ENCODE measurements at places on chromosomes 13 and 19.

GRCh38 chr13:44930963-44931623, 58.2 kb downstream of the NUFIP1 start:
- no peak for DNase-seq

GRCh38 chr13:43478211-43478610, 308.6 kb downstream of the ENOX1 start:
- DNase-seq, result no peak

GRCh38 chr19:47514869-47515588, at the start of gene NAPA:
TSS of gene NAPA (minus strand) at chr19:47515063. CDS start at chr19:47514940, 123 bp downstream.
- peak; percentile 100 for DNase-seq

- no peak for DNase-seq
Observed at GRCh38 chr19:41853344-41853743, 6.7 kb upstream of the RPS19 start.

DNA sequence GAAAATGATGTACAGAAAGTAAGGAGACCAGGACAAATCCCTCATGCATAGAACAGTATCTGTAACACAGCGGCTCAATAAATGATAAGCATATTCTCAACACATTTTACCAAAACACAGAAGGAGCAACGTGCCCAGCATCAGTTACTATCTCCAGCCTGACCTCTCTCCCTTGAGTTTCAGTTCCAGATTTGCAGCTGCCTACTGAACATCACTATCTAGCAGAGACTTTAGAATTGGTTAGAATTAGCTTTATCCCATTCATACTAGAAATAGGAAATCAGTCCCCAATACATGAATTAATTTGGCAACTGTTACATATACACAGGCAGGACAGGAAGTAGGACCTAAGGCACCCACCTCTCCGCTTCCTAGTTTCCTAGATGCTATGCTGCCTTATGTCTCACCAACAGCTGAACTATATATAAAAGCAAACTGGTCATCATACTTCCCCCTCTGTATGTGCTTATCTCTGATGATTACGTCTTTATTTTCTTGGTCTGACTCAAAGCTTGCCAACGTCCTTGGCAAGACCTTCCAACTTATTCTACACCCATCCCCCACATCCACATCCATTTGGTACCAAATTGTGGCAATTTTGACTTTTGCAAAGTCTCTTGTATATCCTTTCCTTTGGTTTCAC, 61.1 kb downstream of the SACS start:
- DNase-seq, result no peak

GRCh38 chr19:58400316-58400915, 5.0 kb downstream of the RNF225 start:
- DNase-seq, result no peak

DNA sequence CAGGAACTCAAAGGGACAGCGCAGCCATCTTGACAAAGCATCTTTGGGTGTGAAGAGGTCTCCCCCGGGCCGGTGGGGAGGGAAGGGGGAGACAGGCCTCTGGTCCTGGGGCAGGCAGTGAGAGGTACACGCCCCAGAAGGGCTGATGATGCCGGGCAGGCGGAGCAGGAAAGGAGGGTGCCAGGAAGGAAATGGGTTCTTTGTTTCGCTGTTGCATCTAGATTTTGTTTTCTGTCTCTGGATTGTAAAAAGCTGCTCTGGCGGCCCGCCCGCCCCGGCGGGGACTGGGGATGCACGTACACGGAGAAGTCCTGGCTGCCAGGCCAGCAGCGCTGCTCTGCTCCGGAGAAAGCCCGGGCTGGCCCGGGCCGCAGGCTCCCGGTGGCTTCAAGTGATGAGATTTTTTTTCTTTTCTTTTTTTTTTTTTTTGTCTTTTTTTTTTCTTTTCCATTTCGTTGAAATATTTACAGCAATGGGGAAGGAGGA, 13.2 kb upstream of the ASF1B start:
- peak; percentile 62 for DNase-seq

DNA sequence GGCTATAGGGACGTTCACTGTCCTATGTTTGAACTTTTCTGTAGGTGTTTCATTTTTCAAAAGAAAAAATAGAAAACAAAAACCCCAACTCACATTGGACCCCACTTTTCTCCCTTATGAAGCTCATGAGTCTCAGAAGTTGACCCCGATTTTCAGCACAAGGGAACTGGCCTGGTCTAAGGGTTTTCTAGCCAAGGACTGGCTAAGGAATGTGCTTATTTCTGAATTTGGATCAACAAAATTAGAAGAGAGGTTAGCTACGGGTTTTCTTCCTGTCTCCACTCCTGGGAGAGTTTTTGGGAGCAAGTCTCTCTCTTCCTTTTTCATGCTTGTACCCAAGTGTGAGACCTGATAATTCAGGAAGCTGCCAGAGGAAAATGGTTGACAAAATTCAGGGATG, 453.2 kb downstream of the KLF12 start:
- DNase-seq, result no peak

- DNase-seq, result peak; percentile 55
Observed at GRCh38 chr19:12872941-12873890, 8.0 kb downstream of the DNASE2 start.

- no peak for DNase-seq
Observed at GRCh38 chr13:111971891-111972780, 94.8 kb upstream of the SOX1 start.

DNA sequence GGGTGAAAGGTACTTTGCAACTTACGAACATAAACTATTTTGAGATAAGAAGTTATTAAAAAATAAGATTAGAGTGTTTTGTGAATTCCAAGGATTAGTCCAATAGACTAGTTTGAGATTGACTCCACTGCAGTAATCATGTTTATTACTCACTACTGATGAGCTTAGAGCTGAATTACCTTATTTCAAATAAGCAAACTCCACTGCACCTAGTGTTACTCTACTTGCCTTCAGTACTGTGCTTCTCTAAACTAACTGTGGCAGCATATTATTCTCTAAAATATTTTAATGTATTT, 111.7 kb downstream of the MIPEP start:
- no peak for DNase-seq

GRCh38 chr13:113758651-113759524, at the start of gene TMEM255B:
TSS of gene TMEM255B (plus strand) at chr13:113759226. CDS start at chr13:113759270, 44 bp downstream.
- peak; percentile 50 for DNase-seq

DNA sequence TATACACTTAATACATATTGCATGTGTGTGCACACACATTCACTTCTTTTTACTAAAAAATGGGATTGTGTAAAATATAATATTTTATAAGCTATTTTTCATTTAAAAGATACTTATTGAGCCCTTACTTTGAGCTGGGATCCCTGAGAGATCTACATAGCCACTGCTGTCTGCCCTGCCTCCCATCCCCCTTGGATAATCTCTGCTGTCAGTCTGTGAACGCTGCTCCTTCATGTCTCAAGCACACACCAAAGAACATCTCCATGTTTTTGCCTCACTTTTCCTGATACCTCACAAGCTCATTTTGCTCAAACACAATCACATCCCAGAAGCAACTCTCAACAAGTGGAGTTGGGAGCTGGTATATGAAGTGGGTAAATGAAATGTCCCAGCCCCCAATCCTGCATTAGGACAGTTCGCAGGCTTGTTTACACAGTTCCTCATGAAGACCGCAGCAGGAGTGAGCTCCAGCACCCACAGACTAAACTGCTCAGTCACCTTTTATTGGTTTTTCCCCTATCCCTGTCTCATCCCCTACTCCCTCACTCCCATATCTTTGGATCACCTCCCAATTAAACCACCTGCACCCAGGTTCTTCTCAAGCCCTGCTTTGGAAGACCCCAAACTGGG, 108.3 kb upstream of the FRY start:
- no peak for DNase-seq

DNA sequence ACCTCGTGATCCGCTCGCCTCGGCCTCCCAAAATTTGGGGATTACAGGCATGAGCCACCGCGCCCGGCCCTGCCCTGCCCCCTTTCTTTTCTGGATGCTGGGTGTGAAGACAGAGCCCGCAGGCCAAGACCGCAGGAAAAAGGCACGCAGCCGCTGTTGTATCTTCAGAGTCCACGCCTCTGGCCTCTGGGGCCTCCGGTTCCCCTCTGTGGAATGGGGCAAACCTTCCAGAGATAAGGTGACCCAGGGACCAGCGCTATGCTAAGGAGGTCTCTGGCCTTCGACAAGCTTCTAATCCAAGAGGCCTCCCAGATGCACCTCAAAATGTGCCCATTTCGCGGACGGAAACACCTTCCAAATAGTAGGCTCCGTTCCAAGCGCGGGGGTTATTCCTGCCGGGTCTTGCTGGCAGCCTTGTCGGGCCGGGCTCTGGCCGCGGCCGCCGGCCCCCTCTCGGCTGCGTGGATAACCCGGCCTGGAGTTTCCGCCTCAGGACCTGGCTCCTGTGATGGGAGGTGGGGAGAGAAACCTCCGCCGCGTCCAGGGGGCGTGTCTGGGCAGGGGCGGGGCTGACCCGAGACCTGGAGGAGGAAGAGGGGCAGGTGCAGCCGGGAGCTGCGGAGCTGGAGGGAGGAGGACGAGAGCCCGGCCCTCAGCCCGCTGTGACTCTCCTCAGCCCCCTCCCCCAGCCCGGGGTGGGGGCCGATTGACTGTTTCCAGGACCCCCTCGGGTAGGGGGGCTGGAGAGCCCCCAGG, 13.1 kb downstream of the TJP3 start:
- peak; percentile 91 for DNase-seq

GRCh38 chr13:36913463-36913862, 6.6 kb downstream of the SMAD9 start:
- DNase-seq, result no peak

GRCh38 chr13:77853703-77854102, 64.9 kb downstream of the EDNRB start:
- DNase-seq, result no peak

- no peak for DNase-seq
Observed at GRCh38 chr13:20272104-20272503, 40.0 kb upstream of the GJB6 start.

DNA sequence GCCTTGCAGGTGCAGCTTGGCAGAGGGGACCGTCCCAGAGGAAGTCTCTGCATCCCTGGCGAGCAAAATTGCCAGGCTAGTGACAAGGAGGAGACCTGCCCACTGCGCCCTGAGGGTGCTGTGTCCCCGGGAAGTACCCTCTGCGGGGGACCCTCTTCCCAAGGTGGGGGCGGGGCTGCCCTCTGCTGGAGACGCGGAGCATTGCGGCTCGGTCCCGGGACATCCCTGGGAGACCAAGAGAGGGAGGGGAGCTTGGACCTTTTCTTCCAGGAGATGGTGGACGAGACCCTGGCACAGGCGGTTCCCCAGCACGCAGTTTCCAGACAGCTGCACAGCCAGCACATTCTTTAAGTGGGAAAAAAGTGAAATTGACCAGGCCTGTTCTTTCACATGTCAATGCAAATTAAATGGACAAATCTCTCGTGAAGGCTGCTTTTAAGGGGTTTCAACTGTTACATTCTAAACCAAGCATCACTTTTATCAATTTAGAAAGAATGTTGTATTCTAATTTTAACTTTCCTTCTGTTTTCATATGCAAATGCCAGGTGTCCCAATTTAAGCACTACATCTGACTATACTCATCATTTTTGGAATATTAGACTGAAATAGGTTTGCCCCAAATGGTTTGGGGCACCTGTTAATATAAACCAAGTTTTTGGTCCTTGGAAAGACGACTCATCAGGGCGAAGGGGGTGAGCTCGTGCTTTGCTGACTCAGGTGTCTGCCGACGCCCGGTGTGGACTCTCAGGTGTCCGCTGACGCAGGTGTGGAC, 60.7 kb downstream of the MCF2L start:
- peak; percentile 35 for DNase-seq

GRCh38 chr13:100515410-100515800, 73.2 kb downstream of the GGACT start:
- no peak for DNase-seq

DNA sequence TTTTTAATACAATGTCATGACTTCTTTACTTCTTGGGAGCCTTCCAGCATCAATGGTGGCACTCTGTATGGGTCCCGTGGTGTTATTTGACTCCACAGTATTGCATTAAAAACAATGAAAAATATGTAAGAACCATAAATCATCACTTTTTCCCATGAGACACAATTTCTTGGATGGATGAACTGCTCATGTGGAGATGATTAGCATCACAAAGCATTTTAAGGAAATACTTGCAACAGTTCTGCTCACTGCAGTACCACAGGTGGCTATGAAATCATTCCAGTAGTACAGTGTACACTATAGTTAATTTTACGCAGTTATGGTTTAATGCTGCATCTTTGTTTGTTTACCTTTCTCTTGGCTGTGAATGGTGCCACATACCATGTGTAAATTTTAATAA, 37.2 kb upstream of the C1QTNF9B start:
- no peak for DNase-seq

DNA sequence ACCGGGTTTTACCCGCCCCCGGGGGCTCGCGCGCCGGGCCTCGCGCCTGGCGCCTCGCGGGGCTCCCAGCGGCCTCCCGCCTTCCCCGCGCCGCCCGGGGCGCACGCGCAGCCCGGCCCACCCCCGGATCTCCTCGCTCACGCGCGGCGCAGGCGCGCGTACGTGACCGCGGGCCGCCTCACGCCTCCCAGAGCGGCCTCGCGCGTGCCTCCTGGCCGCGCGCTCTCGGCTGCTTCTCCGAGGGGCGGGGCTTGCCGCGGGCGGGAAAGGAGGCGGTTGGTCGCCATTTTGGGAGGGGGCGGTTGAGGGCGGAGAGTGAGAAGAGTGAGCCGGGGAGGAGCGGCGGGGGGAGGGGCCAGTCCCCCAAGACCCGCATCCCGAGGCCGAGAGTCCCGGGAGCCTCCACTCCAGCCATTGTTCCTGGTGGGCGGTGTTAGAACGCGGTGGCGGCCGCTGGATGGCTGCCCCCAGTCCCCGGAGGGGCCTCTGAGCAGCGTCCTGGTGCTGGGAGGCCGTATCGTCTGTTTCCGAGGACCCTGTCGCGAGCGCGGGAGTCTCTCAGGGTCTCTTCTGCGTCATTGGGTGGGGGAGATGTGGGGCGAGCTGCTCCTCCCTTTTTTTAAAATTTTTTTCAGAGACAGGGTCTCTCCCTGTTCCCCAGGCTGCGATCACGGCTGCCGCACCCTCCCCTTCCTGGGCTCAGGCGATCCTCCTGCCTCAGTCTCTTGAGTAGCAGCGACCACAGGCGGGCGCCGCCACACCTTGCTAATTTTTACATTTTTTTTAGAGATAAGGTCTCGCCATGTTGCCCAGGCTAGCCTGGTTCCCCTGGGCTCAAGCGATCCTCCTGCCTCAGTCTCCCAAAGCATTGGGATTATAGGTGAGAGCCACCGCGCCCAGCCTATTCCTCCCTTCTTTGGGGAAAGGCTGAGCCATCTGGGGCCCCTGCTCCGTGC, at the start of gene ZNF541:
TSS of gene ZNF541 (minus strand) at position 78 of the 956 bp plus-strand sequence. CDS start 17,292 bp downstream, outside the sequence.
- DNase-seq, result peak; percentile 85

GRCh38 chr13:78736142-78736541, 77.2 kb upstream of the OBI1 start:
- no peak for DNase-seq

GRCh38 chr13:39998166-39998565, 342.7 kb downstream of the COG6 start:
- DNase-seq, result peak; percentile 20

GRCh38 chr19:1233115-1233667, 4.6 kb downstream of the CBARP start:
- no peak for DNase-seq

GRCh38 chr13:112669881-112670499, 19.8 kb upstream of the ATP11A start:
- DNase-seq, result no peak

GRCh38 chr13:29436291-29436690, 159.2 kb downstream of the SLC7A1 start:
- no peak for DNase-seq

- no peak for DNase-seq
Observed at GRCh38 chr13:61727767-61728166, 312.1 kb upstream of the PCDH20 start.
